T-helper 17 cell (primary cell): ENCODE measurements at places on chromosomes 6 and 20.

- no peak for DNase-seq
Measured at GRCh38 chr6:64717281-64717680, 989.7 kb downstream of the EYS start.

- no peak for DNase-seq
Measured at GRCh38 chr6:46323312-46323965, 152.7 kb upstream of the ENPP5 start.

DNA sequence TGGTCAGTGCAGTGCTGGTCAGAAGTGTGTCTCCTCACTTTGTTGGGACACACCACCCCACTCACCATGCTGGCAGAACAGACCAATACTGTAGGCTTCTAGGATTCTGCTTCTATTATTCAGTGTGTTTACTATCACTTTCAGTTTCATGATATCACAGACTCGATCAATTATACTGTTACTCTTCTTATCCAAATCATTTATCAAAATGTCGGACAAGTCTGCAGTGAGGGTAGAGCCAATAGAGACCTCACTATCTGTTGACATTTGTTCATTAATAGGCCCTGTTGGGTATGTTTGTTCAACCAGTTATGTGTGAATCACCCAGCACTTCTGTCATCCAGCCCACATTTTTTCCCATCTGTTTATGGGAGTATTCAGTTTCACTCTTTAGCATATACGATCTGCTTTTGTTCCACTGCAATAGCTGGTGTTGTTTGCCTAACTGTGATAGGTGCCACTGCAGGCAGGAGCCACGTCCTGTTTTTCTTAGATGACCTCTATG is 140.1 kb downstream of the NRN1 start:
- DNase-seq, result no peak

- DNase-seq, result no peak
Measured at GRCh38 chr20:63320041-63320511, 27.1 kb downstream of the COL20A1 start.

- DNase-seq, result no peak
Measured at GRCh38 chr6:167210375-167211294, 52.9 kb upstream of the GPR31 start.

DNA sequence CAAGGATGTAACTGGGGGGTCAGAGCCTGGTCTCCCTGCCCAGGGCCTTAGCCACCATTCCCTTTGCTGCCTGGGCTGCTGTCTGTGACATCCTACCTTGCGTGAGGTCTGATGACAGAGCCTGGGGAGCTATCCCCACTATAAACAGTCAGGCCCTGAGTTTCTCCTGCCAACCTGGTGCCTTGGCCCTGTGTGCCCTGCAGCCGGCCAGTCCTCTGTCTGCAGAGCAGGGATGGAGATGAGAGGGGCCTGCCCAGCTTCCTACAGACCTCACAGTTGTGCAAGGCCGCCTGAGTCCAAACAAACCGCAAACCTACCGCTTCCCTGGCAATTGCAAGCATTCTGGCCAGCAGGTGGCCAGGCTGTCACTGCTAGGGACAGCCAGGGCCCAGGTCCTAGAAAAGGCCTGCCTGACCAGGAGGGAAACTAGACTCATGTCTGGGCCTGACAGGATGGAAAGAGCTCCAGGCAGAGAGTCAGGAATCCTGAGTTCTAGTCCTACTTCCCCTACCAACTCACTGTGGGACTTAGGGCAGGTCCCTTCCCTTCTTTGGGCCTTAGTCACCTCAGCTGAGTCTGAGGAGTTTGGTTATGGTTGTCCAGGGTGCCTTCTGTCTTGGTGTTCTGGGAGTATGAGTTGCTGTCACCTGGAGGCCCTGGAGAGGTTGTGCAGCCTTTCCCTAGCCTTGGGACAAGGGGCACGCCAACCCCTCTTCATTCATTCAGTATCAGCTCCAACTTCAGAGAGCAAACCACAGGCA is 86.2 kb downstream of the VEGFA start:
- DNase-seq, result no peak

- no peak for DNase-seq
Measured at GRCh38 chr6:65569505-65569904, 137.5 kb downstream of the EYS start.

- no peak for DNase-seq
Measured at GRCh38 chr20:20440481-20440880, 72.6 kb downstream of the INSM1 start.

DNA sequence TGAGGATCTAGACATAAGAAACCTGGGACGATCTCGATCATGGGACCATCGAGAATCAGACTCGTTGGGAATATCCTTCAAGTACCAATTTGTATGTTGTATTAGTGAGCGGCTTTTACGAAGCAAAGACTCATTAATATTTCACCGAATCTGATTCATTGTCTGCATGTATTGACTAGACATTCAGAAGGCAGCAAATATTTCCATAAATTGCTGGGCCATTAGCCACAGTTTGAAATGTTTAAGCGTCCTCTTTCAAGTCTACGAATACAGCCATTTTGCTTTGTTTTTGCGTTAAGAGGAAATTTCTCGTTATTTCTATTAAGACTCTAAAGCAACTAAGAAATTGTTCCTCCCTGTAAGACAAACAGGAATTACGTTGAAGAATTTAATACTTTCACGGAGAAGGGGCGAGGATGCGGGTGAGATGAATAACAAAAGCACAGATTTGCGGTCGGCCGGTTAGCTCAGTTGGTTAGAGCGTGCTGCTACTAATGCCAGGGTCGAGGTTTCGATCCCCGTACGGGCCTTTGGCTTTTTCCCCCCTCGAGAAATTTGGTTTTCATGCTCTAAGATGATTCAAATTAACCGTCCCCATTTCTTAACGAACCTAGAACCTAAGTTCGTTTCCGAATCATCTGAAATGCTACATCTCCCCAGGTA is 18.5 kb downstream of the POM121L2 start:
- DNase-seq, result no peak

GRCh38 chr6:150336299-150336698 is 32.5 kb upstream of the IYD start:
- DNase-seq, result no peak

GRCh38 chr6:93327857-93328256 is 91.5 kb downstream of the EPHA7 start:
- DNase-seq, result no peak

DNA sequence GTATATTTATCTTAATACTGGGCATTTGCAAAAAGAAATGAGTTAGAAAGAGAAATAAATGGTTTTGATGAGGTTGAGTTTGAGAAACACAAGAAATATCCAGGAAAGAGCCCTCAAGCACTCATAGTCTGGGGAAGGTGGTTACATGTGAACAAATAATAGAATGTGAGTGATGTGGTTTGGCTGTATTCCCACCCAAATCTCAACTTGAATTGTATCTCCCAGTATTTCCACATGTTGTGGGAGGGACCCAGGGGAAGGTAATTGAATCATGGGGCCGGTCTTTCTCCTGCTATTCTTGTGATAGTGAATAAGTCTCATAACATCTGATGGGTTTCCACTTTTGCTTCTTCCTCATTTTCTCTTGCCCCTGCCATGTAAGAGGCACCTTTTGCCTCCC is 334.1 kb downstream of the COL12A1 start:
- DNase-seq, result no peak

- no peak for DNase-seq
Measured at GRCh38 chr6:137581019-137581707, 87.0 kb upstream of the OLIG3 start.

- DNase-seq, result no peak
Measured at GRCh38 chr6:147678253-147678652, 169.8 kb downstream of the SAMD5 start.

- DNase-seq, result no peak
Measured at GRCh38 chr20:32004963-32005362, 5.3 kb upstream of the CCM2L start.

- no peak for DNase-seq
Measured at GRCh38 chr20:45036044-45036755, 64.7 kb downstream of the KCNS1 start.

- no peak for DNase-seq
Measured at GRCh38 chr20:23437126-23437899, 2.2 kb upstream of the CSTL1 start.
